GM12891 (cell line): ENCODE measurements at places on chromosomes 6 and 20.

- no peak for DNase-seq
Measured at GRCh38 chr6:116417661-116418060, 43.5 kb upstream of the CALHM6 start.

DNA sequence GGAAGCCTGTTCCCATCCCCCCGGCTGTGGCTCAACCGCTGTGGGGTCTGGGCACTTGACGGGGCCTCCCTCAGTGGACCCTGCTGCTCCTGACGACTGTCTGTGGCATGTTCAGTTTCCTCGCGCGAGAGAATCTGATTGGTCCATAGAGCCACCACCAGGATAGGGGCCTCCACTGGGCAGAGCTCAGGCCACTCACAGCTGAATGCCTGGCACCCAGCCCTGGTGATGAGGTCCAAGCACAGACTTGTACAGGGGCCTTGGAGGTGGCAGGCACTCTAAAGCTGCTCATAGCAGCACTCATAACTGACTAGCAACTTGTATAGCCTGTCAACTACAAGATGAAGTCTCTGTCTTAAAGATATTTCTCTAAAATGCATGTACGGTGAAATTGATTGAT, 368.1 kb downstream of the NRN1 start:
- no peak for DNase-seq

GRCh38 chr6:74114428-74114827, 418.4 kb downstream of the CD109 start:
- no peak for DNase-seq

DNA sequence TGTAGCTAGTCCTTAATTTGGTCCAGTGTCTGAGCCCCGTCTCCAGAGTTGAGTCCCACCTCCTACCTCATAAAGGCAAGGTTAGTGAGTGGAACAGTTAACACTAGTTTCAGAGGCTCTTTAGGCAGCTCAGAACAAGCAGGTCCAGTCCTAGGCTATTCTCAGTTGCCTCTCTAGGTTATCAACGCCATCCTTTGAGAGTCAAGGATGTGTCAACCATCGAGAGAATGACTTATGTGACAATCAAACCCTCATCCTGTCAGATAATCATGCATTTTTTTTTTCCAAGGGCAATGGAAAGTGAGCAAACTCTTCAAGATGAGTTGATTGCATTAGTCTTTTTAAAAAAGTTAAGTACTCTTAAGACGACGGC, 64.0 kb upstream of the TXNDC5 start:
- DNase-seq = no peak

DNA sequence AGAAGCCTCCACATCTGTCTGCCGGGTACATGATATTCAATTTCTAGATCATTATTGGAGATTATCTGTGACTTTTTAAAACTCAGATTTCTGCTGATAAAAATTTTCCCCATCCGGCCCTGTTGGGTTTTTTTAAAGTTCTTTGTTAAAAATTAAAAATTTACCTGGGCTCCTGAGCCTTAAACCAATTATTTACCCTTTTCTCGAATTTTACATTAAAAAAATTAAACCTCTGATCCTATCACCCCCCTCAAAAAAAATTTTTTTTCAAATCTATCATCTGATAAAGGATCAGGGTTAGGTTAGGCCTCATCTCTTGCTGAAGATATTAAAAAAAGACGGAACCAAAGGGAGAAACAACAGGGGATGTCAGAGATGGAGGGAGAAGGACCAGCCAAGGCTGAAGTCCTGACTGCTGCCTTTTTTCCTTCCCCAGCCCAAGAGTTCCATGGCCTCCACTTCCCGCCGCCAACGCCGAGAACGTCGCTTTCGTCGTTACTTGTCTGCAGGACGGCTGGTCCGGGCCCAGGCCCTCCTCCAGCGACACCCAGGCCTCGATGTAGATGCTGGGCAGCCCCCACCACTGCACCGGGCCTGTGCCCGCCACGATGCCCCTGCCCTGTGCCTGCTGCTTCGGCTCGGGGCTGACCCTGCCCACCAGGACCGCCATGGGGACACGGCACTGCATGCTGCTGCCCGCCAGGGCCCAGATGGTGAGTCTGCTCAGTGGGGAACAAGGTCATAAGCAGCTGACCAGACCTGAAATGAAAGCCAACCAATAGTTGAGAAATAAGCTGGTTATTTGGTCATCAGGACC, 527 bp downstream of the NFKBIL1 start:
- no peak for DNase-seq

DNA sequence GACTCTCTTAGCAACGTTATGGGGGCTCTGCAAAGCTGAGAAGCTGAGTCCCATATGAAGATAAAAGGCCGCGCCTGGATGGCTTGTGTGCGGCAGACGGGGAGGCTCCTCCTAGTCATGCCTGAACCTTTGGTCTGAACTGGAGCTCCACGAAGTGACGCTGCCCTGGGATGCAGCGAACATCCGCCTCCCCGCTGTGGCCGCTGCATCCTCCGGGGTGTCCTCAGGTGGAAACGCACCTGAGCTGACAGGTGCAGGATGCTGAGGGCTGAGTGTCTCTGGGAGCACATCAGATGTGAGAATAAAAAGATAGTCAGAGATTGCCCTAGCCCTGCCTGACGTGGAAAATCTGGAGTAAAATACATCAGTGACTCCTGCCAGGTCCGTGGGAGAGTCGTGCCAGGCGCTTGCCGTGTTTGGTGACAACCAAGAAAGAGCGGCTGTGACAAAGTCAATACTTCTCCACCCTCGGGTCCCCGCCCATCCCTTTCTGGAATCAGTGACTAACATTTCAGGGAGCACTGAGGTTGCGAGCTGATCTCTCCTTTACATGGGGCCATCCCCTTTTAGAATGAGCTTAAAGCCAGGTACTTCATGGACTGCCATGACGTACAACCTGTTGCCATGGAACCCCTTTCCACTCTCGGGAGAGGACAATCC, 162.8 kb upstream of the AFDN start:
- no peak for DNase-seq

GRCh38 chr20:10219452-10219791, 792 bp downstream of the SNAP25 start:
- DNase-seq = peak; percentile 48

DNA sequence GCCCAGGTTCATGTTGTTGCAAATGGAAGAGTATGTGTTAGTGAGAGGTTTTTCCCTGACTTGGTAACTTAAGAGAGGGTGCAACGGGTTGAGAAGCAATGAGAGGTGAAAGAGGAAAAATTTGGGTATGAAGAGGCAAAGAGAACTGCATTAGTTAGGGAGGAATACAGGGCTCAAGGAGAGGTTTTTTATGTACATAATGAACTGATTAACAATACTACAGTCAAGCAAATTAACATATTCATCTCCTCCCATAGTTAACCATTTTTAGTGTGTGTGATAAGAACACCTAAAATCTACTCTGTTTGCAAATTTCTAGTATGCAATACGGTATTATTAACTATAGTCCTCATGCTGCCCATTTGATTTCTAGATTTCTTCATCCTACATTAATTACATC, 79.5 kb upstream of the HTR1E start:
- no peak for DNase-seq

- no peak for DNase-seq
Measured at GRCh38 chr6:28953039-28953584, 29.3 kb upstream of the TRIM27 start.

GRCh38 chr20:17898548-17898994, 70.0 kb downstream of the SNX5 start:
- no peak for DNase-seq

DNA sequence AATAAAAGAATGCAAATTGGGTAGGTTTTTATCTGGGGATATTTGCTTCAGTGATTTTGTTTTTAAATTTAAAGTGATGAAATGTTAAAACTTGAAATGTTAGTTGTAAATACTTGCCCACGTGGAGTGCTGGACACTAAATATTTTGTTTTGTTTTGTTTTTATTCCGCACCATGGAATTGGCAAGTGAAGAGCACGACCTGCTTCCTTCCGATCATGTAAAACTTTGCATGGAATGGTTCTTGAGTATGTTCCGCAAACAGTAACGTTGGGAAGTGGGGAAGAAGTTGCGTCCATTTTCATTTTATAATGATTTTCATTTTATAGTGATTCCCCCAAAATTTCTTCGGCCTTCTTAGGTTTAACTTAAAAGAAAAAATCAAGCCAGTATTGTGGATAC, 765 bp downstream of the IRAK1BP1 start:
- no peak for DNase-seq

GRCh38 chr20:21191839-21192238, 66.0 kb downstream of the KIZ start:
- DNase-seq = no peak

- DNase-seq = no peak
Measured at GRCh38 chr6:157665180-157665579, 157.9 kb upstream of the SNX9 start.

- DNase-seq = no peak
Measured at GRCh38 chr20:34573541-34574300, 15.2 kb downstream of the MAP1LC3A start.

DNA sequence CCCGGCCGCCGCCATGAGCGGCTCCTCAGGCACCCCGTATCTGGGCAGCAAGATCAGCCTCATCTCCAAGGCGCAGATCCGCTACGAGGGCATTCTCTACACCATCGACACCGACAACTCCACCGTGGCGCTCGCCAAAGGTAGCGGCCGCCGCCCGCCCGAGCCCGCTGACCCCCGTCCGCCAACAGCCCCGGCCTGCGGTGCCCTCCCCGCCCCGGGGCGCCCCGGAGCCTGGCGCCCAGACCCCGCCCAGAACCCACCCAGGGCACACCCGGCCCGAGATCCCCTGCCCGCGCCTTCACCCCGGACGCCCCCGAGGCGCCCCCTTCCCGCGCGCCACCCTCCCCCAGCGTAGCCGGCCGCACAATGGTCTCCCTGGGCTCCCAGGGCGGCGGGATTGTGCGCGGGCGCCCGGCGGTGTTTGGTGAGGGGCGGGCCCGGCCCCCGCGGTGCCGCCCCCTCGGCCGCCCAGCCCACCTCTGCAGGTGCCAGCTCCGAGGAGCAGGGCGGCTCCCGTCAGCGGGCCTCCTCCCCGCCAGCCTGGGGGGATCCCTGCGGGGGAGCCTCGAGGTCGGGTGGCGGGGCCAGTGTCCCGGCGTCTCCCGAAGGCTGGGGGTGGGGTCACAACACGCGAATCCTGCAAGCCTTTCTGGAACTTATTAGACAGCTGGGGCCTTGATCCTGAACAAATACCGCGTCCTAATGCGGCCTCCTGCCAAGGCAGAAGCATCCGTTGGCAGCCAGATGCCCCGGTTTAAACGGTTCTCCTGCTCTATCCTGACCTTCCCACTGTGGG, 577 bp downstream of the LSM14B start:
- DNase-seq = peak; percentile 61

GRCh38 chr6:89073840-89074239, 6.7 kb upstream of the PNRC1 start:
- DNase-seq = no peak

DNA sequence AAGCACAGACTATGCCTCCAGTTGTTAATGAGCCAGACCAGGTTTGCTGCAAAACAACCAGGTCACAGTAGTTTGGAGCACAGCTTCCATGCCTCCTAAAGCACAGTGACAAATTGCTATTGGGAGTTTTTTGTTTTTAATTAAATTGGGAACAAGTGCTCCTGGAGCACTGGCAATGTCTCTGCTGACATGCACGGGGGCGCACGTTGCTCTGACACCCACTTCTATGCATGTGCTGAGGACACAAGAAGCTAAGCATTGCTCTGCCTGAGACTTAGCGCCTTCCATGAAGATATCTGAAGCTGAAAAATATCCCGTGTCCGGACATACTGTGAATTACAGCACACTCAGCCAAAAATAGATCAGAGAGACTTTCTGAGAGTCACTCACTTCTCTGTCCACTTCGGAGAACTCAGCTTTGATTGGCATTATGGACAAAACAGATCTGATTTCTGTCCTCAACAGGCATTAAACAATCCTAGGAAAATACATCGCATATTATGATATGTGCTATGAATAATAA, 18.6 kb upstream of the GGTLC1 start:
- DNase-seq = no peak

- no peak for DNase-seq
Measured at GRCh38 chr6:145948328-145948727, 15.8 kb downstream of the SHPRH start.

DNA sequence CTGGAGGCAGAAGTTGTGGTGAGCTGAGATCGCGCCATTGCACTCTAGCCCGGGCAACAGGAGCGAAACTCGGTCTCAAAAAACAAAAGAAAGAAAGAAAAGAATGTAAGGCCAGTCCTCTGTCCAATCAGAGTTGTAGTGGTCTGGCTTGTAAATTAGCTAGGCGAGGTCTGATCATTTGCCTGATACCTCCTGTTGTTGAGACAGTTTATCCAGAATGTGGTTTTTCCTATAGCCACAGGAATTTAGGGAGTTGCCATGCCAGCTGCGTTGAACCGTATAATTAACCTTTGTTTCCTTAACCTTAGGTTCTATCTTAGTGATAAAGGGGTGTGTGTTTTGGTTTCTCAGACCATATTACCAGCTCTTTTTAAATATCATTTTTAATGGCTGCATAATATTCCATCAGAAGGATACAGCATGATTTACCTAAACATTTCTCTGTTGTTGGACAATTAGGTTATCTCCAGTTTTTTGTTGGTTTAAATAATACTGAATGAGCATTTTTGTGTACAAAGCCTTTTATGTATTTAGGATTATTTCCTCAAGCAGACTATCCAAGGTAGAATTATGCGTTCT, 11.7 kb upstream of the PPARD start:
- no peak for DNase-seq

DNA sequence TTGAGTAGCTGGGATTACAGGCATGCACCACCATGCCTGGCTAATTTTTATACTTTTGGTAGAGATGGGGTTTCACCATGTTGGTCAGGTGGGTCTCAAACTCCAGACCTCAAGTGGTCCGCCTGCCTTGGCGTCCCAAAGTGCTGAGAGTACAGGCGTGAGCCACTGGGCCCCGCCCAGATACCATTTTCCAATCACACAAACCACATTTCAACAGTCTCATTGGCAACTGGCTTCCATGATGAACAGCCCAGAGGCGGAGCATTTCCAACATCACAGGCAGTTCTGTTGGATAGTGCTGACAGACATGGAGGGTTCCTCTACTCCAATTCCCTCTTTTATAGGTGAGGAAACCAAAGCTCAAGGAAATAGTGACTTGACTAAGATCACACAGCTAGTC, 43.9 kb upstream of the PLCB4 start:
- no peak for DNase-seq

DNA sequence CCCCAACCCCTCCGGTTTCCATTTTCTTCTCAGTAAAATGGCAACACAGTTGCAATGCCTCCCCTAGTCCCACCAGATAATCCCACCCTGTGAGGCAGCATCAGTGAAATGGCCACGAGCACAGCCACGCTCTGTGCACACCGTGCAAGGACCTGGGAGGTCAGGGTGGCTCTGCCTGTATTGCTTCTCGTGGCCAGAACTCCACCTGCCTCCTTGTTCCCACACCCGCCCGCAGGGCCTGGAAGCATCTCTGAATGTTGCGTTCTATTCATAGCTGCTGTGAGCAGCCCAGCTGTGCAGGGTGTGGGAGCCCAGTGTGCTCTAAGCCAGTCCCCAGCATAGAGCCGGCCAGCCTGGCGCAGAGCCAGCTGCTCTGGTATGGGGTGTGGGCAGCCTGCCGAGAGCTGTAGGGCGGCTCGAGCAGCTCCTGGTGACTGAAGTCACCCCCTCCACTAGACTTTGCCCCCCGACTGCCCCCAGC, 161.1 kb downstream of the DLL1 start:
- no peak for DNase-seq

GRCh38 chr6:81623106-81623759, 129.2 kb downstream of the TENT5A start:
- DNase-seq = no peak
